ENCODE measurements at places on chromosomes 7 and 10.
A peak's percentile ranks its signal among the peaks of the same experiment; 100 is the strongest.

DNA sequence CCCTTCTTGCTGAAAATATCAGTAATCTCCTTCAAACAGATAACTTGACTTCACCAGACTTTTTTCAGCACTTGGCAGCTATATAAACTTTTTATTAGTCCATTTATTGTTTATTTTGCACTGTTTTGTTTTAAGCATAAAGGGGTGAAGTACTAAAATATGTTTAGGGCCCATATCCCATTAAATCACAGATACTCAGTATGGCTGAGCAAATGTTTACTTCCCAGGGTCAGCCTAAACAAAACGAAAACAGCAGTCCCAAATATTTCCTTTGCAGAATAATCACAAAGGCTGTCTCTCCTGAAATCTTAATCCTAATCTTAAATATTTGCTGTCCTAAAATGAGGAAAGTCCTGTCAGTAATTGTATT lies 649.6 kb downstream of the TNS3 start:
- DNase-seq = no peak

DNA sequence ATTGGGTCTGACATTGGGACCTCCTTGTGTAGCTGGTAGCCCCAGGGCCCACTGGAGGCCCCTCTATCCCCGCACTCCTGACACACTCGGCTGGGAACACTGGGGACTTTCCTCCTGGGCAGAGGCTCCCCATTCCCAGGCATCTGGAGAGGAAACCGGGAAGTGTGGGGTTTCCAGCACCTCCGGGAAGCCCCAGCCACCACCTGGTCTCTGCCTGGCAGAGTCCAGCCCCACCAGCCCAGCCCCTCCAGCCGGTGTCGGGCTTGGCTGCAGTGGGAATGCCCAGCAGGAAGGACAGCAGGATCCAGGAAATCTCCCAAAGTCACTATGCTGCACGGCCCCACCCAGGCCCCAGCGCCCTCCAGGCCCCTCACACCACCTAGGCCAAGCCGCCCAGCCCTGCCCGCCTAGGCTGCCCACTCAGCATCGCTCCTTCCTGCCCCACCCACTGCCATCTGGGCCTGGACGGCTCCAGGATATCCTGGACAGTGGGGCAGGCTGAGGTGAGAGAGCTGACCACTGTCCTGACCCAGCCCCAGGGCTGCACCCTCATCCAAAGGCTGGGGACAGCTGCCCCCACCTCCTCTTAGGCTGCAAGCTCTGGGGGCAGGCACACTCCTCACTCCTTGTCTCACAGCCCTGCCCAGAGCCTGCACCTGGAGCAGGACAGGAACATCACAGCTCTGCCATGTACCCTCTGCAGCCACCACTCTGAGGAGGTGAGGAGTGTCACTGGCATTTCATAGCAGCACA lies 11.8 kb downstream of the RASGEF1A start:
- DNase-seq = no peak

GRCh38 chr7:106153891-106154449 lies 41.9 kb upstream of the SYPL1 start:
- peak; percentile 72 for DNase-seq

GRCh38 chr10:52903397-52903938 lies 130.9 kb upstream of the MBL2 start:
- DNase-seq = no peak

DNA sequence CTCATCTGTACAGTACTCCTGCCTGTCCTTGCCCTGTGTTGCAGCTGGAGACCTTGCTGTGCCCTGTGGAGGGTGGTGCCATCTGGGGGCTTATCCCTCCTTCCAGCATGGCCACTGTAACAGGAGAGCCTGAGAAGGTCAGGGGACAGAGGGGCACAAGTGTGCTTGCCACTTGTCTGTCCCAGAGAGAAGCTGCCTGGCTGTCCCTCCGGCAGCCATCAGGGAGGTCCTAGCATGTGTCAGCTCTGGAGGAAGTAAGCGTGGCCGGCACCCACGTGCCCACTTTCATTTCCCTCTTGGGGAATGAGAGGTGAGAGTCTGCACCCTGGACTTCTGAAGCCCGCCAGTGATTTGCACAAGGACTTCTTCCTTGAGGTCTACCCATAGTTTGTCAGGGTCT lies 97.0 kb upstream of the PPIF start:
- no peak for DNase-seq

DNA sequence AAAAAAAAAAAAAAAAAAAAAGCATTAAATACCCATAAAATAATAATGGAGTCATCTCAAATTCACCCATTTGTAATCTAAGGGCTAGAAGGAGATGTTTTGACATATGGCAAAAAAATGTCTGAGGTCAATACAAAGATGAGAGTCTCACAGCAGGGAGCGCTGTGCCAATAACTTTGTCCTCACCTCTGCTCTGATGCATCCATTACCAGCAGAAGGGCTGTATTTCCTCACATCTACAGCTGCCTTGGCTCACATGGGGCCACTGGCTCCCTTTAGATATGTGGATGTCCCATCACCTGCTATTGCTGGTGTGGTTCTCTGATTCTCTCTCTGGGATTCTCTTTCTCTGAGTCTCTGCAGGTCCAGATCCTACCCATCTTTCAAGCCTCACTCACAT lies 90.3 kb upstream of the FAM133B start:
- DNase-seq = no peak

Data from OCI-M1 (cell line).